Daoy (cell line): ENCODE measurements at places on chromosomes 12 and 14. TPM values are rescaled to one million over a fixed set of nuclear protein-coding genes. Genes with fewer than 3 reads are reported as not detected.

Gene PTGDR
- total RNA-seq, result not detected in 2 replicates

Gene CCDC196
- total RNA-seq, result not detected in 2 replicates

Gene LTBP2
- 7.6 and 9.6 TPM in 2 replicates for total RNA-seq

GRCh38 chr14:104555430-104556255 is 23.9 kb upstream of the C14orf180 start:
- DNase-seq, result no peak

DNA sequence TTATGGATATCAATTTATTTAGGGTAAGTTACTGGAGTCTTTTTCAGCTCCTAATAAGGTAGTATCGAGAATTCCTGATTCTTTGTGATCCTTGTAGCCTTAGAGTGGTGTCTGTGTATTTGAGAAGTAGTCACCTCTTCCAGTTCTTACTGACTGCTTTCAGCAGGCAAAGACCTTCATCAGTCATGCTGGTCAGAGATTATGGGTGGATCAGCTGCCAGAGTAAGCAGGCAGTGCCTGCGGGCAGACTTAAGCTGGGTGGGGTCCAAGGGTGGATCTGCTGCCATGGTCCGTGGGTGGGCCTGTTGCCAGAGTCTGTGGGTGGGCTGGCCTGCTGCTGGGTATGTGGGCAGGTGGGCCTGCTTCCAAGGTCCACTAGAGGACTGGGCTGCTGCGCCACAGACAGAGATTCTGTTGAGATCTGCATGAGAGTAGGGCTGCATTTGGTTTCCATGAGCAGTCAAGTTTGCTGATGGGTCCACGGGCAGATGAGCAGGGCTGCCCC is 188.7 kb downstream of the ANO2 start:
- no peak for DNase-seq

DNA sequence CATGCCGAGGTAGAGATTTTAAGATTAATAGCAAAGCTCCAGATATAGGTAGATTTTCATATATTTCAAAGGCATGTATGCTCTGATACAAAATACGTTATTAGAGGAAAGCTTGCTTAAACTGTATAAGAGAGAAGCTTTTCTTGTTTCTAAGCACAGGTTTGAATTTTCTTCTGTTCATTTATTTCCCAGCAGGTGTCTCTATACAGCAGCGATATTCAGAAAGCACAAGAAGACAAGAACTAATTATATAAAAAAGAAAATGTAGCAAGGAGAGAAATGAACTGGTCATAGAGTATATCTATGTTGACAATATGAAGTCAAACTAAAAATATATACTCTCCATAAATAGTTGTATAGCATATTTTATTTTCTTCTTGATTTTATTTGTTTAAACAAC is 307.4 kb upstream of the NOVA1 start:
- DNase-seq, result no peak

DNA sequence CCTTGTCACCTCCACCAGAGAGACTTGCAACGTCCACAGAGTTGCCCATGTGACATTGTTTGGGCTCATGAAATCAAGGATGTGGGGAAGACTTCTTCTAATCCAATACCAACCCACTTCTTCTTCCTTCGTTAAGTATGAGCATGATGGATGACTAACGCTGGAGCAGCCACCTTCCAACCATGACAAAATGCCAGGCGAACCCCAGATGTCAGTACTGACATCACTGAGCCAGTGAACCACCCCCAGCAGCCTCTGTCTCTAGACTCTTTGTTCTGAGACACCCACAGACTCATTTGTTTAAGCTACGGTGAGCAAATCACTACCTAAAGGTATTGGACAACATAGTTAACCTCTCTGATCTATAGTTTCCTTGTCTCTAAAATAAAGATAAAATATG is 123.7 kb downstream of the GRIN2B start:
- DNase-seq, result no peak

- no peak for DNase-seq
Measured at GRCh38 chr12:68158432-68158831, 1.1 kb downstream of the IFNG start.

DNA sequence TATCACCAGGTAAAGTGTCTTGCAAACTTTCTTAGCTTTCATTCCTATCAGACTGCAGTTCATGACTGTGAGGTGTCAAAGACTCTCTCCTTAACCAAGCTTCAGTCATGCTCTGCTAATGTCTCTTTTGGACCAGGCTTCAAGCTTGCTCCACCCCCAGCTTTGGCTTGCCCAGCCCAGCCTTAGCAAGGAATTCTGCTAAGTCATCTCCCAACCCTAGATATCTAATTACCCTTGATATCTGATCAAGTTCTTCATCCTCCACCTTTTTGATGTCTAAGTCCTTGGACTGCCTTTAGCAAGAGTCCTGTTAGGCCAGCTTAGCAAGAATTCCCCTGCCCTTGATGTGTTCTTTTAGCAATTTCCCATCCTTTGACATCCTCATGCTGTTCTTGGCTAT is 108.9 kb upstream of the FGD4 start:
- DNase-seq, result no peak

DNA sequence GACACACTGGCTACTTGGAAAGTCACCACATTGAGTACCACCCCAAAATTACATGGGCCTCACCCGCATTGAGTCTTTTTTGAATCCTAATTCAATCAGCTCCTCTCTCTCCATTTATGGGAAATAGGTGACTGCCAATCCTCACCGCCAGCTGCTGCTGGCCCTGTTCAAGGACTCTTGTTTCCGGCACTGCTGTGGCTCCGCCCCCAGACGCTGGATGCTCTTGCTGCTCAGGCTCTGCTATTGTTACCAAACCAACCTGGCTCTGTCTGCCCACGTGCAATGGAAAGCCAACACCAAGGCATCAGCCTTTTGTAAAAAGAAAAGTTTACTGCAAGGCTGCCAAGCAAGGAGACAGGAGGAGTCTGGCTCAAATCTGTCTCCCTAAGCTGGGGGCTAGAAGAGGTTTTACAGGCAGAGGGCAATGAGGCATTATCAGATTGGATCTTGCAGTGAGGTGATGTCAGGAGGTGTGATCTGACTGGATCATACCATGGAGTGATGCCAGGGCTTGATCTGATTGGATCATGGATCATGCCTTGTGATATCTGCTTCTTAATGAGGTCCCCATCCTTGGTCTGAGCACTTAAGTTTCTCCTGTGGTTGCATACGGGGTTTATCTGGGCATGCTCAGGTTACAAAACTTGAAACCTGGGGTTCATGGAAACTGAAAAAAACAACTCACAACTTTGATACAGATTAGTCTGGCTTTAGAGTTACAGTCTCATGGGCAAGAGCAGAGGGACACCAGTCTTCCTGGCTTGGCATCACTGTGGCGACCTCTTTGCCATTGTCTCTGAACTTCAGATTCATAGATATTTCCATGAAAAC is 117.1 kb upstream of the SLC35F4 start:
- DNase-seq, result peak; percentile 23

DNA sequence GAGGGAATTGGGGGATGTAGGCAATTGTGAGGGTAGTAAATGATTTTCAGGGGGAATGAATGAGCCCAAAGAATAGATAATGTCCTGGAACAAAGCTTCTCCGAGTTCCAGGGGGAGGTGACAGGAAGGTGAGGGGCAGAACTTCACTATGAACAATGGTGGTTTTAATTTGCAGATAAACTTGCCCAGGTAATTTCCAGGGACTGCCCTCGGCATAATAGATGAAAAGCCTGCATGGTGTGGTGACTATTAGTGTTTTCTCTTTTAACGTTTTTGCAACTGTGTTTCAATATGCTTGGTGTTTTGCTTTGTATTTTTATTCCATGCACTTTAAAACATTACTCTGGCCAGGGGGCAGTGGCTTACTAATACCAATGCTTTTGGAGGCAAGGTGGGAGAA is 325.2 kb upstream of the RGS6 start:
- no peak for DNase-seq
